ENCODE measurements at places on chromosomes 1 and 21.

GRCh38 chr1:156511644-156512043, 11.1 kb upstream of the MEF2D start:
- DNase-seq = peak; percentile 38

DNA sequence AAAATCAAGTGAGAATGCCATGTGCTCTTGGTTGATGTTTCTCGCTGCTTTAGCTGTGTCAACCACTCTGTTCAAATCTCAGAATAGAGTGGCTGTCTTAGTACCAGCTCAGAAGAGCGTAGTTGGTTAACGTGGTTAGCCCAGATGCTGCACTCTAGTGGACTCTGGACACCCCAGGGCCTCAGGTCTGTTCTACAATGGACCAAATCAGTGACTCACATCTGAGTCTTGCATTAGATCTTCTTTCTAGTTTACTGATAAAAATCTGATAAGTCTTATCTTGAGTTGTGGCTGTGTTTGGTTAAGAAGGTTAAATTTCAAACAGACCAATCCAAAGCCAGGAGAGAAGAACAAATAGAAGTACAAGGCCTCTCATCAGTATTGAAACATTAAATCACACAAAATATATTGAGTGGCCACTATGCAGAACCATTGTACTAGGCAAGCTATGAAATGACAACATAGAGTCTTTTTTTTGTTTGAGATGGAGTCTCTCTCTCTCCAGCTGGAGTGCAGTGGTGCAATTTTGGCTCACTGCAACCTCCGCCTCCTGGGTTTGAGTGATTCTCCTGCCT, 104.1 kb downstream of the NR5A2 start:
- peak; percentile 42 for DNase-seq

GRCh38 chr21:38227401-38227800, 29.4 kb upstream of the KCNJ15 start:
- DNase-seq = no peak

GRCh38 chr1:204294357-204294756, 65.4 kb downstream of the PLEKHA6 start:
- DNase-seq = peak; percentile 64
